ENCODE measurements at places on chromosomes 2 and 18. TPM values are rescaled to one million over a fixed set of nuclear protein-coding genes. Genes with fewer than 3 reads are reported as not detected.

DNA sequence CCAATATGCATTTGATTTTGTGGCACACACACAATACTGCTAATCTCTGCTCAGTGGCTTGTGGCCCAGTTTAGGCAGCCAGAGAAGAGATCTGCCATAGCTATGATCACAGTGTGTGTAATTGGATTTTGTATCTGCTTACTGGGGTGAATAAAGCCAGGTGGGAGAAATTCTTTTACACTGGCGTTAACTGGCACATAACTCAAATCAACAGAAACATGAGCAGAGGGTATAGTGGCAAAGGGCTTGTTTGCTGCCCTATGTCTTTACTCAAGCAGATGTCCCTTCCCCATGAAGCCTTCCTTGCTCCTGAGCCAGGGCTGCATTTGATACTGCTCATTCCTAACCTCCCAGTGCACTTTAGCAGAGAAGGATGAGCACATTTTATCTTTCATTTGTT is 28.5 kb downstream of the STON1 start:
- DNase-seq = no peak

The SLC19A3 gene
- 80.8 TPM for polyA plus RNA-seq

The MRPL19 gene
- 38.0 TPM for polyA plus RNA-seq

GRCh38 chr2:232024457-232024856 is 62.9 kb downstream of the DIS3L2 start:
- DNase-seq = no peak

The LYG2 gene
- polyA plus RNA-seq = 0.16 TPM

The GALNT14 gene
- polyA plus RNA-seq = 3.1 TPM

DNA sequence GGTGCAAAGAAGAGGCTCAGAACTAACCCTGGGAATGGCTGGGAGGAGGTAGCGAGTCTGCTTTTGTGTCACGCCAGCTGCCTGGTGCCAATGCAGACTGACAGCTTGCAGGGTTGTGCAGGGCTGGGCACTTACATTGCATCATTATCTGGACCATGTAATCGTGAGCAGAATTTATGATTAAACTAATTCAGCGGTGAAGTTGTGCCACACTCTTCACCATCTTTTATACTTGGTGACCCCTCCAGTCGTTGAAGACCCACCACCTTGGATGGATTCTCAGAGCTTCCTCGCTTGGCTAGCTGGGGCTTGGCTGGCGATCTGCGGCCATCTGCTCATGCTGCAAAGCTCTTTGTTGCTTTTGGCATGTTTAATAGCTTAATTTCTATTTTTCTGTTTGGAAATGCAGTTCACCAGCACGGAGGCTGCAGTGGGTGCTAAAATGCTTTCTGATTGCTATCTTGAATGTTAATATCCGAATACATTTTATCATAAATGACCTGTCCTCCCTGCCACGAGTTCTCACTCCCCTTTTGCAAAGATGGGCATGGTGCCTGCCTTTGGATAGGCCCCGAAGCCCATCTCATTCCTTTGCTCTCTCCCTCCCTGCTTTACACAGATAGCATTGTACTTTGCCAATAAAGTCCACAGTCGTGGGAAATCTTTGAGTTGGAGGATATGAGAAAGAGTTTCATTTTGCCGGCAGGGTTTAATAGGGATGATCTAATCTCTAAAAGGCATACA is 188.2 kb downstream of the PRKCE start:
- DNase-seq = no peak

- DNase-seq = no peak
These were observed 25.7 kb downstream of the FANCL start for GRCh38 chr2:58215429-58215828.
